Ammon's horn (tissue), 1 donor: ENCODE measurements at places on chromosomes 6 and 20.
A peak's percentile ranks its signal among the peaks of the same experiment; 100 is the strongest.

DNA sequence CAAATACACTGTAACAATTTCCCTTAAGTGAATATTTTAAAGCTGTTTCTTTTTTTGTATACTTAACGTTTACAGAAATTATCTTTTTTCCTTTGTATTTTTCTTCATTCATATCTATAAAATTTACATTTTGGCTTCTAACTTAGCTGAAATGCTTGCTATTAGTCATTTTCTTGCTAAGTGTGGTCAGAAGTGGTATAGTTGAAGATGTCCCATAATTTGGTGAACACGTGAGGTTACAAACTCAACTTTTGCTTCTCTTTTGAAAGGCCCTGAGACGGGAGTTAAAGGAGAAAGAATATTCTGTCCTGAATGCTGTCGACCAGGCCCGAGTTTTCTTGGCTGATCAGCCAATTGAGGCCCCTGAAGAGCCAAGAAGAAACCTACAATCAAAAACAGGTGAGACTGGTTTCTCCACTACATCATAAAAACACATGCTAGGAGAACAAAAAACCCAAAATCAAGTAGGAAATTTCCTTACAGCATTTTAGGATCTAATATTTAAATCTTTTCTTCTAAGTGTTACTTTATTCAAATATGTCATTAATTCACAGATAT lies 445.0 kb downstream of the UTRN start:
- no peak for DNase-seq

DNA sequence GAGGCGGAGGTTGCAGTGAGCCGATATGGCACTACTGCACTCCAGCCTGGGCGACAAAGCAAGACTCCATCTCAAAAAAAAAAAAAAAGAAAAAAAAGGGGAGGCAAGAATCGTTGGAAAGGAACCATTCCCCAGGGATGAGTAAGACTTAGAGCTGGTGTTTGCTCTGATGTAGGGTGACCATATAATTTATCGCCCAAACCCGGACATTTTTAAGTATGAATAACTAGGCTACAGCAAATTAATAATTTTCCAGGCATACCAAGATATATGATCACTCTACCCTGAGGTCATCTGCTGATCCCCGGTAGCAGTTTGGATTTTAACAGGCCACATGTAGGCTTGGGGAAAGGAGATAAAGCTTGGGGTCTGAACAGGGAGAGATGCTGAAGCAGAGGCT lies 260.9 kb downstream of the BTBD9 start:
- DNase-seq: no peak

- no peak for DNase-seq
Observed at GRCh38 chr6:43478008-43478372, 620 bp downstream of the TJAP1 start.

GRCh38 chr20:20083807-20084206 lies 31.5 kb downstream of the CFAP61 start:
- peak; percentile 42 for DNase-seq

- DNase-seq: no peak
Observed at GRCh38 chr6:128062882-128063603, 162.2 kb upstream of the THEMIS start.

DNA sequence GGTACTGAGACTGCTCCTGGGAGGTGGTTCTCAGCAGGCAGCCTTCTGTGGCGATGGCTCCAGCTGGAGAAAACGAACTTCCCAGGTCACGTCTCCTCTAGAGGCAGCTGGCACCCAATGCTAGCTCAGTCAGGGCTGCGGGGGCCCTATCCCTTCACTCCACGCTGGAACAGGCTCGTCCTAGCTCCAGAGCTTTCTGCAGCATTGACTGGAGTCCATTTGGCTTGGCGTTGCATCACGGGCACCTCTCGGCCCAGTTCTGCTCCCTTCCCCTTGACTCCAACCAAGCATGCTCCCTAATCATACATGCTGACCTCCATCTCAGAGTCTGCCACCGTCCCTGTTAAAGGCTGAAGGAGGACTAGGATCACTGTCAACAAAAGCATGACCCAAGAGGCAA lies 5.9 kb upstream of the IRF4 start:
- no peak for DNase-seq
